ENCODE measurements at places on chromosomes 11 and 22. TPM values are rescaled to one million over a fixed set of nuclear protein-coding genes. Genes with fewer than 3 reads are reported as not detected.

The SLC17A6 gene
- not detected for total RNA-seq

The KRTAP5-10 gene
- not detected for total RNA-seq

The OVOL1 gene
- total RNA-seq = not detected

The IFITM10 gene
- 0.55 TPM for total RNA-seq

The SHANK3 gene
- 1.1 TPM for total RNA-seq

The UPK3A gene
- 2.1 TPM for total RNA-seq

The SCYL1 gene
- total RNA-seq = 42.2 TPM

The PHLDB1 gene
- 26.6 TPM for total RNA-seq
